ENCODE measurements at places on chromosomes 3 and 15.

- no peak for DNase-seq
Measured at GRCh38 chr3:194062830-194063229, 73.1 kb upstream of the HES1 start.

DNA sequence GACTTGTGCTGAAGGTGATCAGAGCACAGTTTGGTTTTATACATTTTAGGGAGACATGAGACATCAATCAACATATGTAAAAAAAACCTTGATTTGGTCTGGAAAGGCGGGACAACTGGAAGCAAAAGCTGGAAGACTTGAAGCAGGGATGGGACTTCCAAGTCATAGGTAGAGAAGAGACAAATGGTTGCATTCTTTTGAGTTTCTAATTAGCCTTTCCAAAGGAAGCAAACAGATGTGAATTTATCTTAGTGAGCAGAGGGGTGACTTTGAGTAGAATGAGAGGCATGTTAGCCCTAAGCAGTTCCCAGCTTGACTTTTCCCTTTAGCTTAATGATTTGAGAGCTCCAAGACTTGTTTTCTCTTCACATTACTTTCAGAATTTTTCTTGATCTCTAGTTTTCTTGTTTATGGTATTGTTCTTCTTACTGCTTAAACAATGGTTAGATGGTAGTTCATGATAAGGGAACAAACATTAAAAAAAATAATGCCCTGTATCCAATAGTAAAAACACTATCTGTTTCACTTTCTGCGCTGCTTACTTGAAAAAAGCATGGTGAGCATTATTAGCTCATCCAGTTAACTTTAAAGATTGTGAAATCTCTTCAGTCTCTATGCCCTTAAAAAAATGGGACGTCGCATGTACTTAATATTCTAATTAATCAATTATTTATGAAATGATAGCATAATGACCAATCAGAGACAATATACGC, 48.5 kb upstream of the BCHE start:
- no peak for DNase-seq

GRCh38 chr15:67479781-67480505, 41.0 kb upstream of the C15orf61 start:
- no peak for DNase-seq

DNA sequence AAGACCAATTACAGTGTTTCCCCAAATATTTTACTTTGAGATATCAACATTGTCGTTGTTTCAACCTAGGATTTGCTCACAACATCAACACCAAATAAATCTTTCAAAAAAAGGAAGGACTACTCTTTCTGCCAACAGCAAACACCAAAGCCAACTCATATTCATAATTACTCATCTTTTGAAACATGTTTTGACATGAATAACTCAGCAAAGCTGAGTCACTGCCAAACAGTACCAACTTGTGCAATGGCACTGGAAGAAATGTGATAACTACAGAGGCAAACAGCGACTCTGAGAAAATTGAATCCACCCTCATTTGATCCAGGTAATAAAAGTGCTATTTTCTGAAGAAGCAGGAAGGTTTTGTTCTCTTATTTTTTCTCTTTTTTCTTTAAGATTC, 67.2 kb downstream of the PEX5L start:
- DNase-seq = no peak

GRCh38 chr3:52120556-52121463, 33.4 kb downstream of the POC1A start:
- no peak for DNase-seq

GRCh38 chr3:138038725-138039462, 28.9 kb downstream of the CLDN18 start:
- no peak for DNase-seq

DNA sequence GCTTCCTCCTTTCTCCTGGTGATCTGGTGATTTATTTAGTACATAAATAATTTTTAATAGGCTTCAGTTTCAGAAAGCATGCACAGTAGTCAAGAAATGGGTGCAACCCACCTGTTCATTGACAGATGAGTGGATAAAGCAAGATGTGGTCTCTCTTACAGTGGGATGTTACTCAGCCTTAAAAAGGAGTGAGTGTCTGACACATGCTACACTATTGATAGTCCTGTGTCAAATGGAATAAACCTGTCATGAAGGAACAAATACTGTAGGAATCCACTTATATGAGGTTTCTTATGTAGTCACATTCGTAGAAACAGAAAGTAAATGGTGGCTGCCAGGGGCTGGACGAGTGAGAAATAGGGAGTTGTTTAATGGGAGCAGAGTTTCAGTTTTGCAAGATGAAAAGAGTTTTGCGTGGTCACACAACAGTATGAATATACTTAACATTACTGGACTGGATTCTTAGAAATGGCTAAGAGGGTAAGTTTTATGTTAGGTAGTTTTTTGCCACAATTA, 56.0 kb upstream of the PPARG start:
- no peak for DNase-seq

- no peak for DNase-seq
Measured at GRCh38 chr3:186184021-186184420, 75.1 kb upstream of the ETV5 start.

DNA sequence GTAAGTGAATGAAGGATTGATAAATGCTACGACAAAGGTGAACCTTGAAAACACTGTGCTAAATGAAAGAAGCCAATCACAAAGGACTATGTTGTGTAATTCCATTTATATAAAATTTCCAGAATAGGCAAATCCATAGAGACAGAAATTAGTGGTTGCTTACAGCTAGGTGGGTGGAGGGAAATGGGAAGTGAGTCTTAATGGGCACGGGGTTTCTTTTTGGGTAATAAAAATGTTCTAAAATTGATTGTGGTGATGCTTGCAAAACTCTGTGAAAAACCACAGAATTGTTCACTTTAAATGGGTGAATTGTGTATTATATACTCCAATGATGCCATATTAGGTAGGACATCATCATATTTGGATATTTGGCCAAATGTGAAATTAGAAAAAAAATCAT, 20.9 kb upstream of the TEX9 start:
- no peak for DNase-seq

- no peak for DNase-seq
Measured at GRCh38 chr15:32852771-32853170, 135.0 kb downstream of the GREM1 start.

DNA sequence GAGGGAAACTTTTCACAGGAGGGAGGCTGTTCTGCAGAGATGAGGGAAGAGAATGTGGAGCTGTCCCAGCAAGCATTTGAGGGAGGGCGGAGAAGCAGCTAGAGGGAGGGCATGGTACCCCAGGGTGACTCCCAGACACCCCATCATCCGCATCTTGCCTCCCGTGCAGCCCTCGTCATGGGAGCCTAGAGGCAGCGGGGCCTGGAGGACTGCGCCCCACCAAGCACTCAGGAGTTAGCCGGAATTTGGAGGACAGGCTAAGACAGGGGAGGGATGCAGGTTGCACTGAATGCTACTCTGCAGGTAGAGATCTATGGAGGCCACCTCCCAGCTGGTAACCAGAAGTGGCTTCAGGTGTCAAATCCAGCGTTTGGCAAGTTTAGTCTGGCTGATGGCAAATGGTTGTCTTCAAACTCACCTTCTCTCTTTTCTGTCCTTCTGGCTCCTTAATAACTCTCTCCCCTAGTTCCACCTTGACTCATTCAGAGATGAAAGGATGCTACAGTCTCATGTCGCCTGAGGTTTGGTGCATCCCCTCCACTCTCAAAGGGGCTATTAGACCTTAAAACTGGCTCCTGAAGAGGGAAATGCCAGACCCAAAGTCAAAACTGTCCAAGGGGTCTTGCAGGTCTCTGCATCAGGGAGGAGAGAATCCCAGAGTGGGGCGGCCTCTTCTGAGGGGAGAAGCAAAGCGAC, 155.9 kb upstream of the TLE3 start:
- DNase-seq = no peak

- peak; percentile 55 for DNase-seq
Measured at GRCh38 chr15:68795298-68795848, 25.3 kb downstream of the ANP32A start.

DNA sequence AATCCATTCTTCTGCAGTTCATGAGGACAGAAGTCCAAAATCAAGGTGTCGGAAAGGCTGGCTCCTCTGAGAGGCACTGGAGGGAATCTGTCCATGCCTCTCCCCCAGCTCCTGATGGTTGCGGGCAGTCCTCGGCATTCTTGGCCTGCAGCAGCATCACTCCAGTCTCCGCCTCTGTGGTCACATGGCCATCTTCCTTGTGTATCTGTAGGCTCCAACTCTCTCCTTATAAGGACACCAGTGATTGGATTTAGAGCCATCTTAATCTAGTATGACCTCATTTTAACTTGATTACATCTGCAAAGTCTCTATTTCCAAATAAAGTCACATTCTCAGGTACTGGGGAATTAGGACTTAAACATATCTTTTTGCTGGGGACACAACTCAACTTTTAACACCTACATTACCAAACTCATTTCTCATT, 56.0 kb upstream of the FLNB start:
- DNase-seq = no peak

DNA sequence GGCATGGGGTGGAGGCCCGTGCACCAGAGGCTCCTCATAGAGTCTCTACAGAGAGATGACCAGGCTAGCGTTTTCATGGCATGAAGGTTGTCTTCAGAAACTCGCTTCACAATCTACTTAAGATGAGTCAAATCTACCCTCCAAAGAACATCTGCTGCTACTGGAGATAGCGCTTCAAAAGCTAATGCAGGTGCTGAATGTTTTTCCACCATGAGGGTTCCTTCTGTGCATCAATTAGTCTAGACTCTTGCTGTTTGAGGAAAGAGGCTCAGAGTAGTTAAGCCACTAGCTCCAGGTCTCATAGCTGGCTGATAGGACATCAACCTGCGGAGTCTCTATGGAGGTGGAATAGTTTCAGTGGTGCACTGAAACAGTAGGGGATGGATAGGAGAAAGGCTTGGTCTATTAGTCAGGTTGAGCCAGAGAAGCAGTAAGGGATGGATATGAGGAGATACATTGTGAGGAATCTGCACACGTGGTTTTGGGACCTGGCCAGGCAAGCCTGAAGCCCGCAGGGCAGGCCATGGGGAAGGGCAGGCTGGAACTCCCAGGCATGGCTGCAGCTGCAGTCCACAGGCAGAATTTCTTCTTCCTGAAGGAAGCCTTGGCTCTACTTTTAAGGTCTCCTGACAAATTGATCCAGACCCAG, 117.5 kb downstream of the APBA2 start:
- no peak for DNase-seq

DNA sequence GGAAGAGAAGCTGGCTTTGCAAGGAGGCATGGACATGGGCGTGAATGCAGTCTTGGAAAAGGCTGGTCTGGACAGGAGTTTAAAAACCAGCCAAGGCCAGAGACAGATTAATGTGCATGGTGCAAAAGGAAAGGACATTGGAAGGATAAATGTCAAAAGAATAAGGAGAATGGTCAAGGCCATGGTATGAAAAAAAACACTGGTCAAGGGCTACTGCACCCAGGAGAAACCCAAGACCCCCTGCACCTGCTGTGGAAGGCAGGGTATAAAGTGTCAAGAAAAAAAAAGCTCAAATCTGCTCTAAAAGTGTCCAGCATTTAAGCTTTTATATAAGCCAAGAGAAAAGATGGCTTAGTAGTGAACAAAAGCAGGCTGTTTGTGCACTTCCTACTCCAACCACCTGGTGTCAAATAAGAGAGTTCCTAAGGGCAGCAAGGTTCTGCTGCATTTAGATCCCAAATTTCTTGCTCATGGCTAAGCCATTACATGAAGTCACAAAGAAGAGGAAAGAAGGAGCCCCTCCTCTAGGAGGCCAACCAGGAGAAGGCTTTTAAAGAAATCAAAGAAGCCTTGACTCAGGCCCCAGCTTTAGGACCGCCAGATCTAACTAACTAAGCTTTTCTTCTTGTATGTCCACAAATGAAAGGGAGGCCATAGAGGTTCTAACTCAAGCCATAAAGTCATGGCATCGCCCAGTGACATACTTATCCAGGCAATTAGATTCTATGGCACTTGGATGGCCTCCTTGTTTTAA, 16.9 kb downstream of the CCR4 start:
- no peak for DNase-seq

- no peak for DNase-seq
Measured at GRCh38 chr3:11499144-11499543, 144.6 kb downstream of the VGLL4 start.

DNA sequence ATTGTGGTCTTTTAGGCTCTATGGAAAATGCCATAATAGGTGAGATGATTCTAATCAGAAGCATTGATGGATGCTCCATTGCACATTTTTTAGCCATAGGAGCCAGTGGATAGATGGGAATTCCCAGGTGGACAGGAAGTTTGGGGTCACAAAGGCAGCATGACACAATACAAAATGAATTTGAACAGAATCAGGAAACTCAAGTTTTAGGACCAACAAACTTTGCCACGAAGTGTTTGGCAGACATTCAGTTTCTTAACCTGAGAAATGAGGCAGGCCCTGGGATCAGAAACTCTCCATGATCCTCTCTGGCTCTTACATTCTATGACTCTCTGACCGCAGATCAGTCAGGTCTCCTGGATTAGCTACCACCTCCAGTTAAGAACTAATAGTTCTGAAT, 275.4 kb downstream of the TIGIT start:
- no peak for DNase-seq

- no peak for DNase-seq
Measured at GRCh38 chr3:186990277-186990676, 60.0 kb downstream of the ST6GAL1 start.

GRCh38 chr3:112346491-112347122, 13.7 kb downstream of the CD200 start:
- no peak for DNase-seq

GRCh38 chr3:55661571-55661970, 174.5 kb upstream of the WNT5A start:
- DNase-seq = no peak

- no peak for DNase-seq
Measured at GRCh38 chr15:28967066-28967465, 81.3 kb downstream of the APBA2 start.

DNA sequence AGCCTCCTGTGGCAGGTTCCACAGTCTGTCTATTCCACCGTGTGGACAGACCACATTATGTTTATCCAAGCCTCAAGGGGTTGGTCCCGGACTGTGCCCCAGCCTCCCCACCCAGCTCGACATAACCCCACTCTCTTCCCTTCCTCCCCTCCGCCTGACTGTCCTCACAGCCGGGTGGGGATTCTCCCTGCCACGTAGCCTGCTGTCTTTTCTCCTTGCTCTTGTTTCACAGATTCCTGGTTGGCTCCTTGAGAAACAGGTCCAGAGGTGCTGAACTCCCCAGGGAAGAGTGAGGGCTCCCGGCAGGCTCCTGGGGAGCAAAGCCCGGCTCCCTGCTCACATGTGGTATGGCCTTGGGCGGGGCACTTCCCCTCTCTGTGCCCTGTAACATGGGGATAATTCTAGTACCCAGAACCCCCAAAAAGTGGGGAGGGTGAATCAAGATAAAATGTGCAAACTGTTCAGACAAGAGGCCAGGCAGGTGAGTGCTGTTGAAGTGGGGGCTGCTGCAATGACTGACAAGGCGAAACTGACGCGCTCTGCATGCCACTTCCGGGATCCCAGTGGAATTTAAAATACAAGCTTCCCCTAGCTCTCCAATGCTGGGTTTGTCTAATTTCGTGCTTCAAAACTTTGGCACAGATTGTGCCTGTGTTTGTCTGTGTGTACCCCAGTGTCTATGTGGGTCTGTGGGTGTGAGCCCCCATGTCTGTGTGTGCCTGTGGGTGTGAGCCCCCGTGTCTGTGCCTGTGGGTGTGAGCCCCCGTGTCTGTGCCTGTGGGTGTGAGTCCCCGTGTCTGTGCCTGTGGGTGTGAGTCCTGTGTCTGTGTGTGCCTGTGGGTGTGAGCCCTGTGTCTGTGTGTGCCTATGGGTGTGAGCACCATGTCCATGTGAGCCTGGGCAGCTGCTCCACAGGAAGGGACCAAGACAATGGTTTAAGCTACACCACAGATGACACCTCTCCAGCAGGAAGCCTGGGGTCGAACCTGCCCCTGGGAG, 160.6 kb upstream of the IQSEC1 start:
- peak; percentile 44 for DNase-seq

- no peak for DNase-seq
Measured at GRCh38 chr3:140323561-140323960, 354.3 kb upstream of the TRIM42 start.

Measured in GM12891 (cell line).